ENCODE measurements at places on chromosomes 3 and 15. TPM values are rescaled to one million over a fixed set of nuclear protein-coding genes. Genes with fewer than 3 reads are reported as not detected.

Gene SLC28A1
- not detected for total RNA-seq

Gene AHSG
- not detected for total RNA-seq

Gene KCNH8
- total RNA-seq = 1.3 TPM

Gene SLC38A3
- not detected for total RNA-seq

Gene PLCL2
- total RNA-seq = 15.0 TPM

Gene RLBP1
- total RNA-seq = not detected

Gene ZMYND10
- total RNA-seq = 0.60 TPM

Gene VILL
- 197 TPM for total RNA-seq

Gene AAGAB
- total RNA-seq = 48.3 TPM

Gene SPATA12
- 0.14 TPM for total RNA-seq

Gene TSC22D2
- 35.5 TPM for total RNA-seq

Gene GP5
- total RNA-seq = 0.07 TPM

Gene PATL2
- total RNA-seq = 4.4 TPM

Data from mucosa of descending colon (tissue), 3 donors.